ENCODE measurements at places on chromosomes 5 and 9.

DNA sequence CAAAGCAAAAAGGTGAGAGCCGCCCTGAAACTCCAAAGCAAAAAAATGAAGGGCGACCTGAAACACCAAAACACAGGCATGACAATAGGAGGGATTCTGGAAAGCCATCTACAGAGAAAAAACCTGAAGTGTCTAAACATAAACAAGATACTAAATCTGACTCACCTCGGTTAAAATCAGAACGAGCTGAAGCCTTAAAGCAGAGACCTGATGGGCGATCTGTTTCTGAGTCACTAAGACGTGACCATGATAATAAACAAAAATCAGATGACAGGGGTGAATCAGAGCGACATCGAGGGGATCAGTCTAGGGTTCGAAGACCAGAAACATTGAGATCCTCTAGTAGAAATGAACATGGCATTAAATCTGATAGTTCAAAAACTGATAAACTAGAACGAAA is 108.8 kb downstream of the NIPBL start:
- no peak for DNase-seq

DNA sequence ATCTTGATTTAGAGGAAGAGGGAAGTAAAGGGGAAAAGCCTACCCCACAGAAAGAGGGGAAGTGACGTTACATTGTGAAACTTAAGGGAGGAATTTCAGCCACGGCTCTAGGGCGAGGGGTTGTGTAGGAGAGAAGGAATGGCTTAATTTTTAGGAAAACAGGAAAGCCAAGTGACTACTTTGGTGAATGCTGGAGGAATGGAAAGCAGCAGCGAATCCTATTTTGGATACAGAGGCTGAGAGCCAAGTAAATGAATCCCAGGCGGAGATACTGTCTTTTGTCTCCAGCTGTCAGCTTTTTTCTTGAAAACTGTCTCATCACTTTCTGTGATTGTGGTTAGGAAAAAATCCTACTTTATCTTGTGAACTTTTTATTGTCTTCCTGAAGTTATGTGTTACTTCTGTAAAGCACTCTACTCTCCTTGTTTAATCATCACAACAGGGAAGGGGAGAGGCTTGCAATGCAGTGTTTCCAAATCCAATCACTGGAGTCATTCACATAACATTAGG is 188.4 kb downstream of the TSSK1B start:
- DNase-seq = no peak

GRCh38 chr9:26013199-26013598 is 335.0 kb upstream of the TUSC1 start:
- no peak for DNase-seq

- no peak for DNase-seq
These were observed 44.8 kb downstream of the NACC2 start for GRCh38 chr9:136050266-136050700.

DNA sequence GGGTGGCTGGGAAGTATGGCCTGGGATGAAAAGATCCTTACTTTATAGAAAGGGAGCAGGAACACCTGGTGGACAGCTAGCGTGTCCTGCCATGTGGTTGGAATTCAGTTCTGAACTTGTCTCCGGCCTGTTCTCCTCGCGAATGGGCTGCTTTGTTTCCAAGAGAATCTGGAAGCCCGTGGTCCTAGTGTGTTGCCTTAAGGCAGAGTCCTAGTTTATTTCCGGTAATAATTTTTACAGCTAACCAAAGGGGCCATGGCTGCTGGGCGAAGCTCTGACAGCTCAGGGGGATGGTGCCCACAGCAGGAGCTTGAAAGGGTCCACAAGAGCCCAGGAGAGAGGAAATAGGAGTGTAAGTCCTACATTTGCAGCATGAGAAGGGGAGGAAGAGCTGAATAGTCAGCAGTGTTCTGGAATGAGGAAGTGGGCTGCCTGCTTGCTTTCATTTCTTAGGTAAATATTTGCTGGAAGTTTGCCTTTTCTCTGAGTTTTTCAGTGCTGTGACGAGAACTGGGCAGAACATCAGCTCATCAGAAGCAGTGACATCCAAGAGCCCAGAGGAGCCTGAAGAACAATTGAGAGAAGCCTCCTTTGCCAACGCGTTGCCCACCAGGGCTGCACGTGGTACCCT is 13.1 kb upstream of the IGFBPL1 start:
- DNase-seq = no peak

DNA sequence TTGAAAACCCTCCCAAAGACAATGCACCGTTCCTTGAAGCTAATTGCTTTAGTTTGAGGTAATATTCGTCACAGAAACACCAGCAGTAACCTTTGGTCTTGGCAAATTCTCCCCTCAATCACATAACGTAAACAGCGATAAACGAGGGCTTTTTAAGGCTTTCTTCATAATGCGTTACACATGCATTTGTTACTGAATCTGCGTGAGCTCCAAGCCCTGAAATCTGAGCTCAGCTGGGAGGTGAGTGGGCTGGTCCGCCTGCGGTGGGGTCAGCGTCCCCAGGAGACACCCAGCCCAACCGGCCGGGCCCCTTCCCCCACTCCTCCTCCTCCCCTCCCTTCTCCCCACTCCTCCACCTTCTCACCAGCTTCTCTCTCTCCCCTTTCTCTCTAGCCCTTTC is 91.1 kb downstream of the BARX1 start:
- DNase-seq = no peak

Measured in NCI-H2107 (cell line).